Liver (tissue), 10 donors: ENCODE measurements at places on chromosomes 6 and 20. TPM values are rescaled to one million over a fixed set of nuclear protein-coding genes. Genes with fewer than 3 reads are reported as not detected.

TREM2 gene
- total RNA-seq = not detected

CRISP3 gene
- total RNA-seq = 0.08 TPM

LHFPL5 gene
- not detected for total RNA-seq

RSPO4 gene
- not detected for total RNA-seq

TCF15 gene
- total RNA-seq = not detected
